ENCODE measurements at places on chromosomes 7 and 10. TPM values are rescaled to one million over a fixed set of nuclear protein-coding genes. Genes with fewer than 3 reads are reported as not detected.

Gene CLDN12
- total RNA-seq: 6.7 TPM

Gene AGR2
- not detected for total RNA-seq

Gene ABCB4
- not detected for total RNA-seq

Gene CALCR
- total RNA-seq: not detected

DNA sequence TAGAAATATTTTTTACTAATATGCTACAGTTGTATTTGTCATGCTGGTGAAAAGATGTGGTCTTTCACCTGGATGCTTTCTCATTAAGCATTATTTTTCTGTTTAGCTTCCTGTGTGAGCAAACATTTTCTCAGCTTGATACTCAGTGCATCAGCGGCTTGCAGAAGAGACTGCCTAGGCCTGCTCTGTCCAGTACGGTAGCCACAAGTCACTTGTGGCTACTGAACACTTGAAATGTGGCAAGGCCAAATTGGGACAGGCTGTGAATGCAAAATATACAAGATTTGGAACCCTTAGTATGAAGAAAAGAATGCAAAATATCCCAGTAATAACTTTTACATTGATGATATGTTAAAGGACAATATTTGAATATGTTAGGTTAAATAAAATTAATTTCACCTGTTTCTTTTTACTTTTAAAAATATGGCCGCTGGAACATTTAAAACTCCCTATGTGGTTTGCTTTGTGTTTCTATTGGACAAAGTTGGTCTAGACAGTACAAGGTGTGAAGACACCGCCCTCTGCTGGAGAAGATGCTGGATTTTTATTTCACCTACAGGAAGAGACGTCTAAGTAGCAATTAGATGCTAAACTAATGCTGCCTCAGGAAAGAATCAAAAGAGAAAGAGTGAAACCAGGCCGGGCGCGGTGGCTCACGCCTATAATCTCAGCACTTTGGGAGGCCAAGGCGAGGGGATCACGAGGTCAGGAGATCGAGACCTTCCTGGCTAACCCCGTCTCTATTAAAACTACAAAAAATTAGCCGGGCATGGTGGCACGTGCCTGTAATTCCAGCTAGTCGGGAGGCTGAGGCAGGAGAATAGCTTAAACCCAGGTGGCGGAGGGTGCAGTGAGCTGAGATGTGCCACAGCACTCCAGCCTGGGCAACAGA lies 5.3 kb downstream of the SRGN start:
- peak; percentile 88 for DNase-seq

- DNase-seq: no peak
Measured at GRCh38 chr7:135428879-135429278, 81.0 kb downstream of the CNOT4 start.

- DNase-seq: no peak
Measured at GRCh38 chr10:91410638-91411371, 661 bp downstream of the HECTD2 start.

DNA sequence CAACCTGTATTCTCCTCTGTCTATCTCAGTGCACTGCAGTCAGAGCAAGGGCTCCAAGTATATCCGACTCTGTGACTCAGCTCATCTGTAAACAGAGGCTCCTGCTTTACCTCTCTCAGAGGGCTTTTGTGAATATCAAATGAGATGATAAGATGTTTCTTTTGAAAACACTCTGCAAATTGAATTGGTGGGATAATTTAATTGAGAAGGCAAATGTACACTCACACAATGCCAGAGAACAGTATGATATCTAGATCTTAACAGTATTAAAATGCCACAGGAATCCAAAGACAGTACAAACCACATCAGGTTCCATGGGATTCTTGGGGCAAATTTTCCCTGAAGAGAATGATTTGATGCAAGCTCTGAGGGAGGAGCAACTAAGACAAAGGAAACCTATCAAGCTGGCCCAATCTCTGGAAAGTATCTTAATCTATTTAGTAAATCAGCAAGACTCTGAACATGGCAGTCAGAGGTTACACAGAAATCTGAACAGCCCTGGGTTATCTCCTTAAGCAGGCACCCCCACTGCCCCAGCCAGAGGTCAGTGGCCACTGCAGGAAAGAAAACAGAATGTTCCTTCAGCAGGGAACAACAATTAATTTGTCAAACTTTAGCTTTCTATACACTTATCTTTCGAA lies 45.9 kb downstream of the DOCK4 start:
- no peak for DNase-seq

GRCh38 chr10:84473136-84473535 lies 144.7 kb downstream of the CCSER2 start:
- no peak for DNase-seq

- no peak for DNase-seq
Measured at GRCh38 chr7:64938540-64938939, 35.5 kb downstream of the ZNF273 start.

DNA sequence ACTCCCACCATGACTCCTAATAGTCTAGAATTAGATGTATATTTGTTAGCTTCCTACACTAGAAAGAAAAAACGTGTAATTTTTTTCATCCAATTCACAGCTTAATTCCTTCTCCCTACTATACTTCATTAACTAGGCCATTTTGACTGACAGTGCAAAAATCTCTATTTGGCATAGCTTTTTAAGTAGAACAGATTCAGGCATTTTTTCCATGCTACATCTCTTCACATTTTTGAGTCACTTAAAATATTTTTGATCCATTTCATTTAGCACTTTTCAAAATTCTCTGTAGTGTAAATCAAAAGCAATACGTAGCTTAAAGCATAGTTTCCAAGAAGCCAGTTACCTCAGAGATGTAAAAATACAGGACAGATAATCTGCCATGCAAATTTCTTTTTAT lies 391.1 kb upstream of the NPVF start:
- DNase-seq: no peak

DNA sequence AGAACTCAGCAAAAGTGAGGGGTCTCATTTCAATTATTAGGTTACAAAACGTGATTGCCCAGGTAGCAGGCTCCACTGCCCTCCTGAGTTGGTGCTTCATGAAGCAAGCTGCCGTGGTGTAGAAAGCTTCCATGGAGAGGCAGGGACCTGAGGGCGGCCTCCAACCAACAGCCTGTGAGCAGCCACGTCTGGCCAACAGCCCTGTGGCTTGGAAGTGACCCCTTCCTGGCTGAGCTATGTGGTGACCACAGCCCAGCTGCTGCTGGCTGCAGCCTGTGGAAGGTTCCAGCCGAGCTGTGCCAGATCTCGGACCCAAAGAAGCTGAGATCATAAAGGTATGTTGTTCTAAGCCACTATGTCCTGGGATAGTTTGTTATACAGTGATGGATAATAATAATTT lies 122.5 kb upstream of the KLF6 start:
- DNase-seq: no peak

- DNase-seq: no peak
Measured at GRCh38 chr7:36942025-36942424, 217.7 kb upstream of the AOAH start.

GRCh38 chr10:66336791-66337190 lies 589.0 kb upstream of the LRRTM3 start:
- no peak for DNase-seq

DNA sequence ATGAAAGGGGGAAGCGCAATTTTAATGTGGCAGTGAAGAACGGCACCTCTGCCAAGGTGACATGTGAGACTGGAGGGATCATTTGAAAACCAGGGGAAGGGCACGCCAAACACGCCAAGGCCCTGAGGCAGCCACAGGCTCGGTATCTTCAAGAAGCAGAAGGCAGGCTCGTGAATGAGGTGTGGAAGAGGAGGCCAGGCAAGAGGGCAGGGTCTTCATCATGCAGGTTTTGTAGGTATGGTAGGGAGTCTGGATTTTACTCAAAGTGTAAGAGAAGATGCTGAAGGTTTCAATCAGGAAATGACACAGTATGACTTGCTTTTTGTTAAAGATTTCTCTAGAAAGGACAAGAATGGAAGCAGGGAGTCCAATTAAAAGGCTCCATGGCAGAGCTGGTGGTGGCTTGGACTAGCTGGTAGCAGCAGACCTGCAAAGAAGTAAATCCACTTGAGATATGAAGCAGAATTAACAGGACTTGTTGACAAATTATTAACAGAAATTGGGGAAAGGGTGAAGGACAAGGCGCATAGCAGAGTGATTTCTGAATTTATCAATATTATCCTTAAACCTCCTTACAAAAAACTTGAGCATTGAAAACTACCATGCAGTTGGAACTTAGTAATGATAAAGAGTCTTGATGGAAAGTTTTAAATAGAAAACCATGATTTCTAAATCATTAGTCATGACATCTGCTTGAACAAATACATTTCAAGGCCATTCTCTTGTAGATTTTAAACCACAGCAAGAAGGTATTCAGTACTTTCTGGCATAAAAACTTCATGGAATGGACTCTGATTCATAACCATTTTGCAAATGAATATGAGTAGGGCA lies 70.4 kb downstream of the COA1 start:
- no peak for DNase-seq

DNA sequence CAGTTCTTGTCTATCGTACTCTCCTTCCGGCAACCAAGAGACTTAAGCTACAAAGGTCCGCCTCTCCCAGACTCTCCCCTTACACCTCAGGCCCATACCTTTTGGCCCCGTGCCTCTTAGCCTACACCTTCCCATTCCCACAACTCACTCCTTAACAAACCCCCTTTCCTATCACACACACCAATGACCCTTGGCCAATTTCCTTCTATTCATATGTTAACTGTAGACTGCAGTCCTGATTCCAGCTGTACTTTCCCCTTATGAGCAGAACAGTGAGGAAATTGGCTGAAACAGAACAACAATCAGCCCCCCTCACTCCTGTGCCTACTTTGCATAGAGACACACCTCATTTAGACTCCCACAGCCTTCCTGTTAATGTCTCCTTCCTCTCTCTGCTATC lies 1.4 kb upstream of the TMEM139 start:
- no peak for DNase-seq

DNA sequence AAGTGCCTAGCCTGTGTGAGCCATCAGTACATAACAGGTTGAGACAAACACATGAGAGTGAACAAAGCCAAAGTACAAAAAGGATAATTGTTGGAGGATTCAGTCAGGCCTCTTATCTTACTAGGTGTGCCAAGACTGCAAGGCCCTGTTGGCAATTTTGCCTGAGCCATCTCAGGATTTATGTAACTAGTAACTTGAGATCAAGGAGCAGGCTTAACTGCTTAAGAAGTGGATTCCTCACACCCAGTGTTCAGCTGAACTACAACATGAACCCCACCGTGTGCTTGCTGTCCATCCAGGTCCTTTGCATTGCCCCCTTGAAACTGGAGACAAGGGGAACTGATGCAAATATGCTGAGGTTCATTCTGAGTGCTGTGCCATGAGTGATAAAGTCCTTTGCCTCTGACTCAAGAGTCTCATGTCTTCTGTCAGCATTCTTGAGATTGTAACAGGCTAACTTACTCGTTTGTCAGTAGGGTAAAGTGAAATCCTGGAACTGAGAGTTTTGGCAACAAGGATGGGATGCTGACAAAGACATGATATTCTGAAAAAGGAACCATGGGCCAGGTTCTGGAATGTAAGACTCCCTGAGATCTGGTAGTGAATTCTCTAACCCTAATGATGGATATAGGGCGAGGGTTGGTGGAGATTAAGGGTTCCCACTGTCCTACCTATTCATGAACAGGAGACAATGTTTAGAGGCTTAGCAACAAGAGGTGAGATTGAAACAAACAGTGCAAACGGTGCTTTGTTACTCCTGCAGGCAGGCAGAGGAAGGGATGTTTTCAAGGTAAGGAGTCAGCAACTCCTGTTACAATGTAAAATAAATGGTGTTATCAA lies 44.1 kb upstream of the GATAD1 start:
- no peak for DNase-seq

DNA sequence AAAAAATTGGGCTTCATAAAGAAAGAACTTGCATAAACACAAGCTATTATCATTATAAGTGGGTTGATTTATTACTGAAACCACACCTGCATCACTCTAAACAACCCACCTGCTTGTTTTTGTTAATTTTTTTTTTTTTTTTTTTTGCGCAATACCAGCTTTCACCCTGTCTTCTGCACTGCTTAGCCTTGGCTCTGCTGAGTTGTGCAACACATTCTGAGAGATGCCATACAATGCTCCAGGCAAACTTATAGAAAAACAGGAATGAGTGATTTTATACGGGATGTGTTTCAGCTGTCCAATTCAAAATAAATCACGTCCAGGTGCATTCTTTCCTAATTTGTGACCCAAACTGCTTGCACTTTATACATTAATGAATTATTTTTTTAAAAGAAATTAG lies 923.6 kb downstream of the GATA3 start:
- DNase-seq: no peak

DNA sequence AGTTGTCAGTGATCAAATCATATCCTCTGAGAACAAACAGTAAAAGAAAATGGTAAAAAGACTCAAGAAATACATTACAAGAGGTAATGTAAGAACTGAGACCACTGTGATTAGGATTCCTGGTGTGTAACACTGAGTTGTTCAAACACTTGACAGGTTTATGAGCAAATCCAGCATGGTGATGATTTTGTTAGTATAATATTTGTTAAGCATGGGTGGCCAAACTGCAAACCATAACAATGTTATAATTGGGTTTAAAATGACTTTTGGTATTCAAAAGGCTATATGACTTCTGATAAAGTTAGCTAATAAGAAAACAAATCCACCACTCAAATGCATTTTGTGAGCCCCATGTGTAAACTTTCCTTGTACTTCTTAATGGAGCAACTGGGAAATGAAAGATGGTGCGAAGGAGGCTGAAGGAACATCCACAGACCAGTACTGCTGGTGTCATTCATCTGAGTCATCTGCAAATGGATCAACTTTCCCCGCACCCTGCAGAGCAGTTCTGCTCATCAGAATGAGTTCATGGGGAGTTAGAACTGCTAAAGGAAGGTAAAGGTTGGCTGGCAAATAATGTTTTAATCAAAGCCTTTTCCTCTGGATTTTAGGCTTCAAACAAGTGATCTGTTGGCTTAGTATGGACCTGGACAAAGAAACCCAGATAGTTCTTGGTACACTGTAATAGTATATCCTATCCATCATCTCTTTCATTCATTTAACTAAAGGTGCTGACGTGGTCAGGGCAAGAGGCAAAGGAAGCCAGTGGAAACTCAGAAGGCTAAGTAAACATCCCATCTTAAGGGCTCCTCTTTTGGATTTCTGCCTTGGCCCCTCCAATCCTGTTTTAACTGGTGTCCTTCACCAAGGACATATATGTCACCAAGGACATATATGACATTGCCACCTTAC lies 45.0 kb downstream of the AFAP1L2 start:
- DNase-seq: no peak

- DNase-seq: no peak
Measured at GRCh38 chr7:148332191-148333186, 258.1 kb upstream of the C7orf33 start.

DNA sequence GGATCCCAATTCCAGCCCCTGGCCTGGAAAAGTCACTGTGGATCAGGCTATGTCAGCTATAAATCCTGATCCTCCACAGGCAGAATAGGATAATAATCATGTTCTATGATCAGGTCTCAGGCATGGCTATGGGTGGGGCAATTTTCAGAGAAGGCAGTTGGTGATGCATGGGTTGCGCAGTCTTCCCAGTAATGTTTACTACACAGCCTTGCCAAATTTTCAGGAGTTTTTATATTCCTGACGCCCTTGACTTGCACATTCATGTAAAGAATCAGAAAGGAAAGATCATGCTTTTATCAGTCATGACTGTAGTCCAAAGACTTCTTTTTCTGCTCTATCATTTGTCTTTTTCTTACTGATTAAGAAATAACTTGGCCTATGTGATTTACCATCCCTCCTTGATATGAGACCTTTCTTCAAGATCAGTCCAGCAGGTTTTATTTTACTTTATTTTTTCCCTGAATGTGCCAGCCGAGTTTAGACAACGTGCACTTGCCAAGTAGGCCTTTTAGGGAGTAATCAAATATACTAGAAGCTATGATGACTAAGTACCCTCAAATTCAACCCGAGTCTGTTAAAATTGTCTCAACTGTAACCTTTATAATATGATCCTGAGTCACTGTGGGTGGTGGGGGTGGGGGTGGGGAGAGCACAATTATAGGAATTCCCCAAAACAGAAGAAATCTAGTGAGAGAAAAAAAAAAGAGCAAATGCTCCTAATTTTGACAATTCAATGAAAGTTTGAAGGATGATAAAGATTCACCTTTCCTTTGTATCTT lies 31.9 kb downstream of the ARL4A start:
- DNase-seq: no peak
